NCI-H2081 (cell line): ENCODE measurements at places on chromosomes 2 and 18.
A peak's percentile ranks its signal among the peaks of the same experiment; 100 is the strongest.

DNA sequence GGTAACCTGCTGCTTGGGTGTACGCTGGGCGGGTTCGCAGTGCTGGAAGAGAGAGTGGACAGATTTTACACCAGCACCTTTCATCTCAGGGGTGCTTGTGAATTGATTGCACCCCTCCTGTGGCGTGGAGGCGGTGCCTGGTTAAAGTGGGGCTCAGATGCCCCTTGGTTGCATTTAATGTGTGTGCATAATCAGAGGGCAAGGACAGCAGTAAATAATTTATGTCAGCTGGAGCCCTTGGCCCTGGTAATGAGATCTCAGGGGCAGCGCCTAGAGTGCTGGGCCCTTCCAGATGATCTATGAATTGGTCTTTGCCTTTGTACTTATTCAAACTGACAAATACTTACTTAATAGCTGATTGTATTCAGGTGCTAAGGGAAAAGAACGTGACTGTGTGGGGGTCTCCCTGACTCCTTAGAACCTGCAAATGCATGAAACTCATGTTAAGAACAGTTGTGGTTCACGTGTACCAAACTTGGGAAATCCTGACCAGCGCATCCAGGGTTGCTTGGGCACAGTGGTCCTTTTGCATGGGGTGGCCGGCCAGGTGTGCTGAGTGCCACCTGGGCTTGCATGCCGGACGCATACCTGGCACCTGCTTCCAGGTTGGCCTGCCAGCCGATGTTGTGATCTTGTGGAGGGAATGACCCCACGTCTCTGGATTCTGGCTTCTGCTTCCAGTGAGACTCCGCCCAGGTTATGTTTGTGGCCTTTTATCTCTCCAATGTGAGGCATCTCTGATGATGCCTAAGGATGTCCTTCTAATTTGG is 118.5 kb downstream of the AGAP1 start:
- DNase-seq = no peak

- DNase-seq = peak; percentile 30
These were observed 552.3 kb downstream of the KCNJ3 start for GRCh38 chr2:155250800-155251199.

- DNase-seq = no peak
These were observed 13.1 kb downstream of the CTLA4 start for GRCh38 chr2:203880557-203881125.

DNA sequence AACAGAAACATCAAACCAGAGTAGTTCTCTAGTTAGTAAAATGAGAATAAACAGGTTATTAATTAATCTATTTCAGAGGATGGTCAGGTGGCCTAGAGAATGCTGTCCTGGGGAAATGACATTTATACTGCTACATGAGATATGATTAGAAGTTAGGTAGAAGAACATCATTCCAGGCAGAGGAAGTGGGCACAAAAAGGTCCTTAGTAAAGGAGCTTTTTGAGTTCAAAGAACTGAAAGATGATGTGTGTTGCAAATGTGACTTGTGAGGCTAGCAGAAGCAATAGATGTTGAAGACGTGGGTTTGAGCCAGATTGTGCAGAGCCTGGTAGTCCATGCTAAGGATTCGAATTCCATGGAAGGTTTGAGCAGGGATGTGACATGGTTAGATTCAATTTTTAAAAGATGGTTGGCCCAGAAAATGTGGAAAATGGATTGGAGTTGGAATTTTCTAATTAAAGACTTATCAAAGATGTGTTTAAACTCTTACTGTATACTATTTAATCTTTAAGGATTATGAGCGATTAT is 34.2 kb downstream of the RAB10 start:
- no peak for DNase-seq

GRCh38 chr2:121362774-121363173 is 77.8 kb upstream of the TFCP2L1 start:
- no peak for DNase-seq

DNA sequence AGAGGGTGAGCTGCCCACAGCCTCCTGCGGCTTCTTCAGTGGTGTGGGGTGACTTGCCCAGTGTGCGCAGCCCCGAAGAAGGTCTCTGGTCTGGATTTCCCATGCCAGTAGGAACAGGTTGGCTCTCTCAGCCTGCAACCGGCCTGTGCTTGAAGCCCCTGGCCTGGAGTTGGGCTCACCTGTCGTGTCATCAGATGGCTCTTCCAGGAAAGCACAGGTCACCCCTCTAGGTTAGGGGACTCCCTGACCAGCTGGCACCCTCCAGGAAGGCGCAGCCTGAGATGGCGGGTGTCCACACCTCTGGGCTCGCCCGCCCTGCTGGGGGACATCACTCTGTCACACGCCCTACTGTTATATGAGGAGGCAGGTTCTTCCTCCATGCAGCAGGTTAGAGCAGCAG is 179.8 kb downstream of the SEPTIN10 start:
- DNase-seq = no peak

DNA sequence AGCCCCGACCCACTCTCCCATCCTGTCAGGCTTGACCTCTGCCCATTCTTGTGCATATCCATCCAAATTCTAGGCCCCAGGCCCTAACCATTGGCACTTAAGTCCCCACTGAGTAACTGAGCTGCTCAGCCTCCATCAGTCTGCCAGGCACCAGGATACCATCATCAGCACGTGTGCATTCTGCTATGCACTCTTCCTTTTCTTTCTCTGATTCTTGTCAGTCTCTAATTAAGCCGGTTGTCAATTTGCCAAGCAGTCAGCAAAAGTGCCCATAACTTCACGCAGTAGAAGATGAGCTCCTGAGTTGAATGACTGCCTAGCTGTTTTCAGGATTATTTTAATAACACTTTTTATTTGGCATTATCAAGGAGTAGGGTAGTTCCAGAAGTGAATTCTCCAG is 107.2 kb downstream of the FEZ2 start:
- DNase-seq = no peak

DNA sequence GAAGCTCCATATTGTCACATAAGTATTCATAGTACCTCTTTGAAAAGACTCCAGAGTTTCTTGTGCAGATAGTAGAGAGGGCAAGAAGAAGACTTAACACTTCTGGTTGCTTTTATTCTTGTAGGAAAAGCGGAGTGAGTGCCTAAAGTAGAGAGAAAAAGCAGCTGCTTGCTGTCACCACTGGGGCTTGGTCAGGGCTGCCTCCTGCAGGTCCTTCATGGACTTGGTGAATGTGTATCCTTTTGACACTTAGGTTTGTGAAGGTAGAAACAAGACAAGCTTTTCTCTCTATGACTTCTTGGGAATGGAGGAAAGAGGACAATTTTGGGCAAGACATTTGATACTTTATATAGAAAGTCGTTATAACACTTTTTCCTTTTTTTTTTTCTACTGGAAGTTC is 312.8 kb upstream of the FANCL start:
- DNase-seq = peak; percentile 20

DNA sequence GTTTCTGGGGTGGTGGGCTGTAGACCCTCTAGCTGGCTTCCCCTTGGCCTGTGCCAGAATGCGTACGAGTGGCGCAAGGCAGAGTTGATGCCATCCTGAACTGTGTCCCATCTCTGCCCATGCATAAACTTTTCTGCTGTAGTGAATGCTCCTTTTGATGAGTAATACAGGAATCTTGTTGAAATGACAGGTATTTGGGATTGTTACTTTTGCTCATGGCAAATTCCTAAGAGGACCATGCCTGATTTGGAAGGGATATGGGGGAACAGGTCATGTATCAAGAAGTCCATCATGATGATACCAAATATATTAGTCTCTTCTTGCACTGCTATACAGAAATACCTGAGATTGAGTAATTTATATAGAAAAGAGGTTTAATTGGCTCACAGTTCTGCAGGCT is 648.0 kb downstream of the SLC4A3 start:
- DNase-seq = no peak

DNA sequence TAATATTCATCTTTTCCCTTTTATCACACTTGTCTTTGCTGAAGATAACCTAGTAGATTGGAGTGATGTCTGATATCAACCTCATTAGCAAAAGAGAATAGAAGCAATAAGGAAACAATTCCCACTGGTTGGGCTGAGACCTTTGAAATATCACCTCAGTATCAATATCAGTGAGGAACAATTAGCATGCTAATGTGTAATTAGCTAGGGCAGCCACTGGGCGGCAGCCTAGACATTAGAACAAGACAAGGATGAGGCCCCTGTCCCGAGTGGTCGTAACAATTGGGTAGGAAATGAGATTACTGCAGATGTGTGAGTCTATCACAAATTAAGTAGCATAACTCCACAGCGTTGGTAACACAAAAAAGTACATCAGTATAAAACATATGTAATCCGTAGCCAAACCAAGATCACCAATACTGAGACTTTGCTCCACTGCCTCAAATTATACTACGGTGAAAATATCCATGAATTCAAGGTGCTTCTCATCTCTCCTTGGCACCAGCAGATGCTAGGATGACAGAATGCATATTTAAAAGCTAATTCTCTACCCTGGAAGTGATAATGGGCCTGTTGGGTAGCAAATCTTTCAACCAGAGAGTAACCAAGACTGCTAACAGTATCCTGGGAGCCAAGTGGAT is 99.1 kb downstream of the ALPK2 start:
- DNase-seq = peak; percentile 47
